Urinary bladder (tissue), 4 donors: ENCODE measurements at places on chromosomes 2 and 18. TPM values are rescaled to one million over a fixed set of nuclear protein-coding genes. Genes with fewer than 3 reads are reported as not detected.

The CLIP4 gene
- polyA plus RNA-seq, result 39.8 TPM

The GATA6 gene
- 40.1 TPM for polyA plus RNA-seq

The ACMSD gene
- polyA plus RNA-seq, result not detected

The ABHD1 gene
- 0.35 TPM for polyA plus RNA-seq

The GALNT13 gene
- polyA plus RNA-seq, result 0.96 TPM

The RDH14 gene
- polyA plus RNA-seq, result 33.0 TPM

The KANSL3 gene
- polyA plus RNA-seq, result 34.7 TPM
